ENCODE measurements at places on chromosomes 16 and 17. TPM values are rescaled to one million over a fixed set of nuclear protein-coding genes. Genes with fewer than 3 reads are reported as not detected.

The SNAI3 gene
- 14.3 TPM for total RNA-seq

GRCh38 chr16:8251298-8251697 lies 339.0 kb downstream of the TMEM114 start:
- no peaks in the 10 kb centered on the region for H3K27me3 ChIP-seq
- no peaks in the 10 kb centered on the region for H3K4me1 ChIP-seq

- no peak overlapping the region for H3K27ac ChIP-seq
- H3K36me3 ChIP-seq: no peaks in the 10 kb centered on the region
- no peak for DNase-seq
- no peak overlapping the region for H3K4me3 ChIP-seq
Observed at GRCh38 chr16:66390346-66391108, 24.0 kb downstream of the CDH5 start.

The DHRS7C gene
- total RNA-seq: not detected

The MRM1 gene
- 13.1 TPM for total RNA-seq

DNA sequence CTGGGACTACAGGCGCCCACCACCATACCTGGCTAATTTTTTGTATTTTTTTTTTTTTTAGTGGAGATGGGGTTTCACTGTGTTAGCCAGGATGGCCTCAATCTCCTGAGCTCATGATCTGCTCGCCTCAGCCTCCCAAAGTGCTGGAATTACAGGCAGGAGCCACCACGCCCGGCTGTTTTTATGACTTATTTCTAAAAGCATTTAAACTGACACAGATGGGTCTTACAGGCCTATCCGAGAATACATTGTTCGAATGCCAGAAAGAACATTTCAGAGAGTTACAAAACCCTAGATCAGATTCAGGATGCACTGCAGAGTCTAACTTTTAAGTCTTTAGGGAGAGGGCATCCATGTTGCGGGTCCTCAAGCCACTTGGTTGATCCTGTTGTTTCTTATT lies 234.7 kb upstream of the MAF start:
- no peak overlapping the region for H3K27ac ChIP-seq
- H3K4me1 ChIP-seq: no peaks in the 10 kb centered on the region
- DNase-seq: no peak
- no peaks in the 10 kb centered on the region for H3K36me3 ChIP-seq

The HBA1 gene
- not detected for total RNA-seq

The HASPIN gene
- total RNA-seq: 27.0 TPM
